ENCODE measurements at places on chromosomes 3 and 15.

DNA sequence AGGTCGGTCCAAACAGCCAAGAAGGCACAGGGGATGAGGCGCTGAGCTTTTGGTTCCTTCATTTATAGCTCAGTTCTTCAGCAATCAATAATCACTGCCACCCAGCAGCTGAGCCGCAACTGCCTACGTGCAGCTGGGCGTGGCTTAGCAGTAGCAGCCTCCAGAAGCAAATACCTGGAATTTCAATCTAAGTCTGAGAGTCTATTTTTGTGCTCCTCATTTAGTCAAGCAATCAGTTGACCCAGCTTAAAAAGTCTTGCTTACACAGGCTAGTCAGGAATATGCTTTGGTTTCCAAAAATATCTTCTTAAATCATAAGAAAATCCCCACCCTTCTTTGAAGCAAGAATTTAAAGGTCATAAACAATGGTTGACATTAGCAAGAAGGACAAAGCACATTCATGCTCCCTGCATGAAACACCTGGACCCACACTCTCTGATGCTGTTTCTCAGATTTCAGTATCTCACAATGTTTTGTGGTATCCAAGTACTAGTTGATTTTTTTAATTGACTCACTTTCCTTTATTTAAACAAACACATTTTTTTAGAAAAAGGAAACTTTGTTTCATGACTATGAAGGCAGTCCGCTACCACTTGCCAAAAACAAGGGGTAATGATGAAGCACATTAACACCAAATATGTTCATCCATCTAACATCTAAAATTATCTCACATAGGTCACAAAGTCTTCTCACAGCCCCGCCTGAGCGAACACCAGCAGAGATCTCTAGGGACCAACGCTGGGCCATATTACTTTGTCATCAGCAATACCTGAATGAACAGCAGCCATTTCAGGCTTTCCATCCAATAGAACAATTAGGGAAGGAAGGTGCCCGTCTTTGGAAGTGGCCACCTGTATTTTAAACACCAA, 106.1 kb downstream of the OXNAD1 start:
- DNase-seq: no peak

- DNase-seq: no peak
These were observed 236.8 kb downstream of the OPA1 start for GRCh38 chr3:193829781-193830180.

GRCh38 chr15:84778194-84778593, 29.8 kb downstream of the ZNF592 start:
- DNase-seq: no peak

DNA sequence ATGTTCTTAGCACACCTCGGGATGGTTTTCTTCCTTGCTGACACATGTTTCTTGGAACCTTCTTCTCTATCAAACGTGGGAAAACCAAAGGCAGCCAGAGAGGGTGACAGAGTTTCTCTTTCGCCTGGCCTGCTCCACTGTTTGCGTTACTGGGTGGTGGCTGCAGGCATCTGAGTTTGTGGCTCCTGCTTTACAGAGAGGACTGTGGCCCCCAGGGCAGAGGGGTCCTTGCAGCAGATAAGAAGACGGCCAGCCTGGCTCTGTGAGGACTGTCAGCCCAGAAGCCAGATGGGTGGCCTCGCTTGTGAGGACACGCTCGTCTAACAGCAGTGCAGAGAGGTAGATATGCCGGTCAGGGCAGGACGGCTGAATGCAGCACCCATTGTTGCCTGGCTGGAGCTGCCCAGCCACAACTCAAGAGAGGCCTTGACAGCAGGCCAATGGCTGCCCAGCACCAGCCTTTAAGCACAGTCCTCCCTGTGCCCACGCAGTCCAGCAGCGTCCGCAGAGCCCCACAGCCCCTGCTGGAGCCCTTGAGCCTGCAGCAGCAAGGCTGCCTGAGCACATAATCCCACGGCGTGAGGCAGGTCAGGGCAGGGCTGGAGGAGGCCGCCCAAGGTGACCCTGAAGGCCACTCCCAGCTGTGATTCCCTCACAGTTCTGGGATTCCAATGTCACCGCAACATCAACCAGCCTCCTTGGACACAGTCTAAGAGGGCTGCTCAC, 15.0 kb upstream of the SPTBN5 start:
- DNase-seq: no peak

DNA sequence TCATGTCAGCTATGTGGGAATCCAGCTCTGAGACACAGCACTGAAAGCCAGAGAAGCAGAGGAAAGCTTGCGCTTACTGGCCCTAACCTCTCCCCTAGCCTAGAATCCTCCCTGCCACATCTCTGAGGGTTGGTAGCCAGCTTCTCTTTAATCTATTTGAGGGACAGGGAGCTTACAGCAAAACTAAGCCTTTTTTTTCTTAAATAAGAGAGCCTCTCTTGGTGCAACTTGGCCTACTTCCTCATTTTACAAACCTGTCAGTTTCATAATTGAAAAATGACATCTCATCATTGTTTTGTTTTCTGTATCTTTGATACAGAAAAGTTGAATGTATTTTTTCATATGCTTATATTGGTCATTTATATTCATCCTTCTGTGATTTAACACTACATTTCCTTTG, 193.9 kb downstream of the ZNF621 start:
- no peak for DNase-seq

DNA sequence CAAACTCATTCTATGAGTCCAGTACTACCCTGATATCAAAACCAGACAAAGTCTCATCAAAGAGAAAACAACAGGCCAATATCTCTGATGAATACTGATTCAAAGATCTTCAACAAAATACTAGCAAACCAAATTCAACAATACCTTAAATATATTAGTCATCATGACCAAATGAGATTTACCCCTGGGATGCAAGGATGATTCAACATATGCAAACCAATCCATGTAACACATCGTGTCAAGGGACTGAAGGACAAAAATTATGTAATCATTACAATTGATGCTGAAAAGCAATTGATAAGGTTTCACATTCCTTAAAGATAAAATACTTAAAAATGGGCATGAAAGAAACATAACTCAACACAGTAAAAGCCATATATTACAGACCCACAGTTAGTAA, 1476.9 kb downstream of the SI start:
- no peak for DNase-seq

- no peak for DNase-seq
These were observed 81.8 kb downstream of the USP13 start for GRCh38 chr3:179734497-179735281.

DNA sequence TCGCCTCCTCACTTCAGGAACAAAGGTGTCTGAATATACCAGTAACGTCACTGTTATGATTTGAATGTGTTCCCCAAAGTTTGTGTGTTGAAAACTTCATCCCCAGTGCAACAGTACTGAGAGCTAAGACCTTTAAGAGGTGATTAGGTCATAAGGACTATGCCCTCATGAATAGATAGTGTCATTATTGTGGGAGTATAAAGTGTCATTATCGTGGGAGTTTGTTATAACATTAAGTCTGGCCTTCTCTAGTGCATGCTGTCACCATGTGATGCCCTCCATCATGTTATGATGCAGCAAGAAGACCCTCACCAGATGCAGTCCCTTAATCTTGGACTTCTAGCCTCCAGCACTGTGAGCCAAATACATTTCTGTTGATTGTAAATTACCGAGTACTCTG, 53.7 kb upstream of the TLE3 start:
- no peak for DNase-seq

DNA sequence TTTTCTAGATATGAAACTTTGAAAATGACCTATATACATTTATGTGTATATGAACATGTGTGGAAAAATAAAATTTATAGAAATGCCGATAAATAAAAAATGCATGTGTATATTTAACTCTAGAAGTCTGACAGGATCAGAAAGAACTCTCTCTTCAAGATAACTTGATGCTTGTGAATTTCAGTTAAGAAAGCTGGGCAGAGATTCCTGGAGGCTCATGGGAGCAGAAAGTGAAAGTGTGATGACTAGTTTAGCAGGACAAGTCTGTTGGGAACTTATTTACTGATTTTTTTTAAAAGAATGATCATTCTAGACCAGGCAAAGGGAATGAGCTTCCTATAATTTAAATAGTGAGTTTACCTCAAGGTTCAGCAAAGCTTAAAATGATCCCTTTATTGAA, 81.5 kb upstream of the KCNAB1 start:
- DNase-seq: no peak

DNA sequence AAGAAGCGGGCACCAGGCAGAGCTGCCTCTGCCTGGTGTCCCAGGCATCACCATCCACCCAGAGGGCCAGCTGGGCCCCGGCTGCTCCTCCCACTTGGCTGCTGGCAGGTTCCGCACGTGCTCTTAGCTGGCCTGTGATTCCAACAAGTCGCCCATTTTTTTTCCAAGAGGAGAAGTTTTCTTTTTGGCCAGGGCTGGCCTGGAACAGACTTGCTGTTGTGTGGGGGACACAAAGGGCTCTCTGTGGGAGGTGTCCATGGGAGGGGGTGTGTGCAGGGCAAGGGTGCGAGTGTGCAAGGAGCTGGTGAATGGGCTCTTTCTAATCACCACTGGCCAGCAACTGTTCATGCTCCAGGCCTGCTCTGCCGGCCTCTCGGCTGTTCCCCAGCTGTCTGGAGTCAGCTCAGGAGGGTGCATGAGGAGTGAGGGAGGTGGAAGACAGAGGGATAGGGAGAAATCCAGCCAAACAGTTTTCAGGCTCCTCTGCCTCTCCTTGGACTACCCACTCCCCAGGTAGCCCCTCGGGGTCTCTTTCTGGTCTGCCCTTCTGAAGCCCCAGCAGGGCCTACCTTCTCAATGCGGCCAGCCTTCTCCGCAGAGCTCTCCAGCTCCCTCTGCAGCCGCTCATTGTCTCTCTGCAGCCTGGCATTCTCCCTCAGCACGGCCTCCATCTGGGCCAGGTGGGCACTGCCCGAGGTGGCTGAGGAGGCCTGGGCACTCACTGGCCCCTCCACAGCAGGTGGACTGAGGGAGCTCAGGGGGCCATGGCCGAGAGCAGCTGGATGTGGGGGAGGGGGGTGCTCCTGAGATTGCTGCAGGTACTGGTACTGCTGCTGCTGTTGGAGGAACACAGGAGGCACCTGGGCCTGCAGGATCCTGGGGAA, 7.1 kb downstream of the AMOTL2 start:
- no peak for DNase-seq

- DNase-seq: no peak
These were observed 25.5 kb upstream of the CP start for GRCh38 chr3:149247008-149247710.

GRCh38 chr3:299590-300301, 103.2 kb downstream of the CHL1 start:
- no peak for DNase-seq

GRCh38 chr15:55230051-55230670, 33.4 kb upstream of the RSL24D1 start:
- DNase-seq: no peak

All from SW 1271 (cell line).